ENCODE measurements at places on chromosomes 4 and X. TPM values are rescaled to one million over a fixed set of nuclear protein-coding genes. Genes with fewer than 3 reads are reported as not detected.

CPZ gene
- total RNA-seq = 2.0 TPM

MANBA gene
- total RNA-seq = 100 TPM

GRCh38 chr4:24745172-24745895, 50.0 kb upstream of the SOD3 start:
- no peak overlapping the region for H3K4me3 ChIP-seq
- no peaks in the 10 kb centered on the region for H3K4me1 ChIP-seq
- H3K27me3 ChIP-seq = no peaks in the 10 kb centered on the region
- H3K27ac ChIP-seq = no peak overlapping the region

DNA sequence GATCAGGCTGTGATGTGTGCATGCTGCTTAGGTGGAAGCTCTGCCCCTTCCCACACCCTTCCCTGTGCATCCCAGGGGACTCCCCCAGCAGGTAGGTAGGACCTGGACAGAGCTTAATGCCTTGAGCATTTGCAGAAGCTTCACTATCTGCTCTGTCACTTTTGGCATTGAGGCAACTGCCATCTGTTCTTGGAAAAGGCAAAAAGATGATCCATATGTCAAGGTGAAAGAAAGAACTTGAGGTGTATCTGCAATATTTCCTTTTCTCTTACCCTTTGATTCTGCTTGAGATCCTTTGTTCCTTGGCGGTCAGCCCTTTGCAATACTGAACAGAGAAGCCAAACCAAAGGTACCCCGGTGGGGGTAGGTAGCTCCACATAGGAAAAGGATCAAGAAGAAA, 37.1 kb upstream of the TBC1D9 start:
- H3K36me3 ChIP-seq = no peaks in the 10 kb centered on the region
- no peak overlapping the region for H3K27ac ChIP-seq
- no peaks in the 10 kb centered on the region for H3K27me3 ChIP-seq
- peaks cover 6% of the 10 kb centered on the region for H3K4me1 ChIP-seq
- no peak overlapping the region for H3K4me3 ChIP-seq

DNA sequence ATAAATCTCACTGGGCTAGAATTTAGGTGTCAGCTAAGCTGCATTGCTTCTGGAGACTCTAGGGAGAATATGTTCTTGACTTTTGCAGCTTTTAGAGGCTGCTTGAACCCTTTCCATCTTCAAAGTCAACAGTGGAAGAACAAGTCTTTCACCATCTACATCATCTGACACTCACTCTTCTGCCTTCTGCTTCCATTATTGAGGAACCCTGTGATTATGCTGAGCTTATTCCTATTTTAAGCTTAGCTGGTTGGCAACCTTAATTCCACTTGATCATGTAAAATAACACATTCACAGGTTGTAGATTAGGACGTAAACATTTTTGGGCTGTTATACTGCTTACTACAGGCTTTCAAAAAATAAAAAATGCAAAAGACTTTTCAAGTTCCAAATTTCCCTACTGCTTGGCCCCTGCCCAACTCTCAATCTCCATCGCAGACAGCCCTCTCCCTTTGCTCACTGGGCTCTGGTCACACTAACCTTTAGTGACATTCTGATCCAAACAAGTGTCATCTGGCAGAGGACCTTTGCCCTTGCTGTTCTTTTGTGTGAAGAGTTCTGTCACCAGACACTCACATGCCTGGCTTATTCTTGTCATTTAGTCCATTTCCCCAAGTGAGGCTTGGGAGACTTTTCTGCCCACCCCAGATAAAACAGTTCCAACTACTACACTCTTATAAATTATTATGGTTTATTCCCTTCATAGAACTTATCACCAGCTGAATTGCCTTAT, 1056.0 kb downstream of the STIM2 start:
- H3K4me3 ChIP-seq = no peak overlapping the region
- no peaks in the 10 kb centered on the region for H3K36me3 ChIP-seq
- H3K4me1 ChIP-seq = no peaks in the 10 kb centered on the region
- no peaks in the 10 kb centered on the region for H3K27me3 ChIP-seq

- no peaks in the 10 kb centered on the region for H3K36me3 ChIP-seq
- no peak overlapping the region for H3K4me3 ChIP-seq
- no peaks in the 10 kb centered on the region for H3K27me3 ChIP-seq
- DNase-seq = no peak
- peaks cover 37% of the 10 kb centered on the region for H3K4me1 ChIP-seq
Observed at GRCh38 chr4:118989098-118990080, 100.7 kb downstream of the SYNPO2 start.

- no peak overlapping the region for H3K27ac ChIP-seq
- no peak overlapping the region for H3K4me3 ChIP-seq
- no peaks in the 10 kb centered on the region for H3K27me3 ChIP-seq
- H3K36me3 ChIP-seq = no peaks in the 10 kb centered on the region
- no peaks in the 10 kb centered on the region for H3K4me1 ChIP-seq
Observed at GRCh38 chr4:106762666-106763443, 273.3 kb downstream of the DKK2 start.

RBMXL3 gene
- total RNA-seq = not detected

DNA sequence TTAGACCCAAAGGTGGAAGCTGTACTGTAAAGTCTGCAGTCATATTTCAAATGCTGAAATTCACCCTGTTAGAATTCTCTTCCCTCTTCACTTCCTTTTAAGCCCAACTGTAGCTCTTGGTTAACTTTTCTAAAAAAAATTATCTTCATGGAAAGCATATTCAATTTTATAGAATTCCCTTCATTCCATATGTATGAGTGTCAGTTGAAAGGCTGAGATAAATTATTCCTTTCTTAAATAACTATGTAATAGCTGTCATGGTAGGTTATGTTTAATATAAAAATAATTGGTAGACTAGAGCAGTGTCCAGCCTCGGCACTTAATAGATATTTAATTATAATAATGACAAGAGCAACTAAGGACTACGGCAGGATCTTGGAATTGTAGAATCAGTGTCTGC, 16.8 kb upstream of the ARSH start:
- no peaks in the 10 kb centered on the region for H3K36me3 ChIP-seq
- H3K27ac ChIP-seq = no peak overlapping the region
- H3K27me3 ChIP-seq = no peaks in the 10 kb centered on the region
- no peak overlapping the region for H3K4me3 ChIP-seq
- no peaks in the 10 kb centered on the region for H3K4me1 ChIP-seq

DNA sequence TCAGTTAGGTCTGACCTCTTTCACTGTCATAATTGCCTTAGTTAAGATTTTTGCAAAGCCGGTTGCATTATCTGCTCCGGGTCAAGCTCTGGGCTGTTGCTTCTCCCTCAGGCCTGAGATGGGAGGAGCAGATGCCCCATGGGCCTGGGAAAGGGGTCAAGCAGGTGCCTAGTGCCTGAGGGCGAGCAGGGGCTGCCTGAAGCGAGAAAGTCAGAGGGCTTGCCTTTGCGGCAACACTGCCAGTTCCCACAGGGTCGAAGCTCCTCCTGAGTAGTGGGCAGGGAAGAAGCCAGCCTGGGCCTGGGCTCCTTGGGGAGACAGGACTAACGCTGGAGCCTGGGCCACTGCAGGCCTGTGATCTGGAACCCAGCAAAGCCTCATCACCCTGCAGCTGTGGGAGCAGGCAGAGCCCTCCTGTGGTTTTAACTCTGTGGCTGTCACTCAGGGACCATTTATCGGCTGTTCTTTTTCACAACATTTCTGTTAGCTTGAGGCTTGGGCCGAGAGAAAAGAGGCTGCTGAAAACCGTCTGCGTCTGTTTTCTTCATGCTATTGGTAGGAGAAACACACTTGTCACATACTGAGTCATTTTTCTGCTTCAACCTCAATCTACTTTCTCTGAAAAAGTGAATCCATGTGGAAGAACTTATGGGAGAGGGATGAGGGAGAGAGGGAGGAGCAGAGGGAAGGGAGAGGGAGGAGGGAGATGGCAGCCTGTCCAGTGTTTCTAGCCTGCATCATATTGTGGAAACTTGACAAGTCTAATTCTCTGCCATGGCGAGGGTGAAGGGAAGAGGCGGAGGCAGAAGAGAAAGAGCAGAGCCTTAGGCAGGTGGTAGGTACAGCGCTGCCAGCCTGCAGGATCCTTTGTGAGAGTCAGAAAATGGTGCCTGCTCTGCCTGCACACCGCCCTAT, 68.4 kb downstream of the RHOH start:
- no peak overlapping the region for H3K27ac ChIP-seq
- no peaks in the 10 kb centered on the region for H3K4me1 ChIP-seq
- no peaks in the 10 kb centered on the region for H3K27me3 ChIP-seq
- H3K36me3 ChIP-seq = no peaks in the 10 kb centered on the region
- no peak overlapping the region for H3K4me3 ChIP-seq
- DNase-seq = no peak

PABPC5 gene
- total RNA-seq = 5.3 TPM

DNA sequence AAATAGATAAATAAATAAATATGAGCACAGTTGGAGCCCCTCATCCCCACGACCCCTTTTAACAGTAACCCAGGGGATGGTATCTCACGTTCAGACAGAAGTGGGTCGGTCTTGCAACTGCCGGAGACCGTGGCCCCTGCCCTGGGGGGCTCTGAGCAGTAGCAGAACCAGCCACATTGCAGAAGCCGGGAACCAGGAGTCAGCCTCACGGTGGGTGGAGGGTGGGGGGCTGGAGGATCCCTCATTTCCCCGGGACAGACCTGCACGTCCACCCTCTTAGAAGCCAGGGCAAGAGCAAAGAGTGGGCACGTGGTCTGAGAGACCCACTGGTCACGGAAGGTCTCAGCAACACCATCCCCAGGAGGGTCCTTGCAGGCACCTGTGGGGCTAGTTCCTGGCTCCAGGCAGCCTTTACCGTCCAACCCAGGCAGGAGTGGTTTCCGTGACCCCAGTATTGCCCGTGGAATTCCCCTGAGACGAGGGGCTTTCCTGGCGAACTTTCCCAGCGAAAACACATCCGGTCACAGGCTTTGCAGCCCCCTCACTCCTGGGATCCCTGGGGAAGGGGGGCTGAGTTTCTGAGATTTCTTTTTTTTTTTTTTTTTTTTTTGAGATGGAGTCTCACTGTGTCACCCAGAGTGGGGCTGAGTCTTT, 8.8 kb upstream of the IL3RA start:
- H3K36me3 ChIP-seq = no peaks in the 10 kb centered on the region
- no peak overlapping the region for H3K4me3 ChIP-seq
- no peaks in the 10 kb centered on the region for H3K4me1 ChIP-seq
- no peaks in the 10 kb centered on the region for H3K27me3 ChIP-seq
- no peak overlapping the region for H3K27ac ChIP-seq

- no peaks in the 10 kb centered on the region for H3K36me3 ChIP-seq
- no peak for DNase-seq
- H3K27me3 ChIP-seq = no peaks in the 10 kb centered on the region
- no peak overlapping the region for H3K4me3 ChIP-seq
Observed at GRCh38 chrX:19350941-19351384, 7.2 kb downstream of the PDHA1 start.

- DNase-seq = no peak
- H3K27me3 ChIP-seq = no peaks in the 10 kb centered on the region
- H3K27ac ChIP-seq = no peak overlapping the region
- peaks cover 13% of the 10 kb centered on the region for H3K36me3 ChIP-seq
- peaks cover 9% of the 10 kb centered on the region for H3K4me1 ChIP-seq
Observed at GRCh38 chr4:109816082-109816442, 500 bp downstream of the GAR1 start.

DNA sequence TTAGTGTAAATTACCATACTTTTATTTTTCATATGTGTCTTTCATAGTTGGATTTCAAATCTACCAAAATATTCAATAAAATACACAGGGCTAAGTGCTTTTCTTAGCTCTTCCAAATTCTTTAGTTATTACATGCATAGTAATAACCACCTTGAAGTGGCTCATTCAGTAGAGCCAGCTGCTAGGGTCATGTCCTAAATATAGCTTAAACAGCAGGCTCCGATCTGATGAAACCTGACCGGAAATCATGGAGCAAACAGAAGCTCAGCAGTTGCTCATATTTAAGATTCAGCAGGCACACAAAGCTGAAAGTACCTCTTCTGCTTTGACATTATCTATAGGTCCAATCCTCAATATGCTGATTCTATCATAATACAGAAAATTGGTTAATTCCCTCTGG, 1470.4 kb downstream of the ADGRL3 start:
- H3K4me1 ChIP-seq = no peaks in the 10 kb centered on the region

- no peak overlapping the region for H3K4me3 ChIP-seq
- H3K4me1 ChIP-seq = no peaks in the 10 kb centered on the region
- peaks cover 9% of the 10 kb centered on the region for H3K36me3 ChIP-seq
- no peak for DNase-seq
- H3K27me3 ChIP-seq = no peaks in the 10 kb centered on the region
- no peak overlapping the region for H3K27ac ChIP-seq
Observed at GRCh38 chr4:20283039-20283438, 31.3 kb downstream of the SLIT2 start.

- H3K27me3 ChIP-seq = no peaks in the 10 kb centered on the region
- DNase-seq = no peak
- H3K36me3 ChIP-seq = no peaks in the 10 kb centered on the region
- no peak overlapping the region for H3K4me3 ChIP-seq
Observed at GRCh38 chr4:12692815-12693214, 791.3 kb downstream of the RAB28 start.

RAB33A gene
- 2.0 TPM for total RNA-seq

DNA sequence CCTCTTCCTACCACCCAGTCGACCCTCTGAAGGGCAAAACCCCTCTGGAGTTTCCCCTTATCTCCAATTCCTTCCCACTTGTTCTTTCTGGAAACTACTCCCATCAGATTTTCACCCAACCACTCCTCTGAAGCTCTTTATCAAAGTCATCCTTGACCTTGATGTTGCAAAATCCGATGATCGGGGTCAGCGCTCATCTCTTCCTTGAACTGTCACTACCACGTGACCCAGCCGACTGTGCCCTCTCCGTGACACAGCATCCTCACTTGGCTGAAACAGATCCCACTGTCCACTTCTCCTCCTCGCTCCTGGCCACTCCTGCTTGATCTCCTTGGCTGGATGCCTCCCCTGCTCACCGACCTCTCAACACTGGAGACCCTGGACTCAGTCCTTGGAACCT, 1.1 kb downstream of the CFAP99 start:
- no peak overlapping the region for H3K4me3 ChIP-seq
- H3K36me3 ChIP-seq = no peaks in the 10 kb centered on the region
- no peaks in the 10 kb centered on the region for H3K4me1 ChIP-seq
- no peak for DNase-seq
- no peak overlapping the region for H3K27ac ChIP-seq

AVPR2 gene
- 2.5 TPM for total RNA-seq

DNA sequence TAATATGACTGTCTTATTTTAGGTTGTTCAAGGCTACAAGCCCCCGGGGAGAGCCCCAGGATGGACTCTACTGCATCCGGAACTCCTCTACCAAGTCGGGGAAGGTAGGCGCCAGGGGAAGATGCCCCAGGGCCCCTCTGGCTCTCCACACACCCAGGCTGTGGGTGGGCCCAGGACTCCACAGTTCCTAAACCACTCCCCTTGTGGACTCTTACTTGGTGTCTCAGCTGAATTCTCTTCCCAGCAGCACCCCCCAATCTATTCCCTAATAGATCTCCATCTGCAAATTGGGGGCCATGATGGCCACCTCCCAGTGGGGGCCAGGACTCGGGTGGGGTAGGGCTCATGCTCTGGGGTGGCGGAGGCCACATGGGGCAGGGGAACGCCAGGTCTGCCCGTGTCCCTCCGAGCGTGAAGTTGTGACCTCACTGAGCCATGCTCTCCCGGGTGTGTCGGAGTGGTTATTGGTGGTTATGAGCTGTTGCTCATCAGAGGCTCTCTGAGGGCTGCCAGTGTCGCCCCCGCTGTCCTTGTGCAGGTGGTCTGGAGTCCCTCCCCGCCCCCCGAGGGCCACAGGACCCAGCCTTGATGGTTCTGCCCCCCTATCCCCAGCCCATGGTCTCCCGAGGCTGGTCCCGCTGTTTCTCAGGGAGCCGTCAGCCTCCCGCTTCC, 11.2 kb upstream of the ADD1 start:
- H3K4me3 ChIP-seq = no peak overlapping the region
- no peak overlapping the region for H3K27ac ChIP-seq
- H3K4me1 ChIP-seq = peaks cover 6% of the 10 kb centered on the region
- no peaks in the 10 kb centered on the region for H3K27me3 ChIP-seq
- H3K36me3 ChIP-seq = peaks cover 79% of the 10 kb centered on the region

GRCh38 chrX:119695535-119696050, 2.6 kb upstream of the SEPTIN6 start:
- no peaks in the 10 kb centered on the region for H3K36me3 ChIP-seq
- no peaks in the 10 kb centered on the region for H3K27me3 ChIP-seq
- H3K27ac ChIP-seq = no peak overlapping the region
- H3K4me3 ChIP-seq = no peak overlapping the region
- H3K4me1 ChIP-seq = no peaks in the 10 kb centered on the region
